Activated T-helper 1 cell treated with anti-CD3 and anti-CD28 coated beads, Interleukin-2, amount 50 U/mL, for 16 hours (primary cell): ENCODE measurements at places on chromosomes 7 and 10.

DNA sequence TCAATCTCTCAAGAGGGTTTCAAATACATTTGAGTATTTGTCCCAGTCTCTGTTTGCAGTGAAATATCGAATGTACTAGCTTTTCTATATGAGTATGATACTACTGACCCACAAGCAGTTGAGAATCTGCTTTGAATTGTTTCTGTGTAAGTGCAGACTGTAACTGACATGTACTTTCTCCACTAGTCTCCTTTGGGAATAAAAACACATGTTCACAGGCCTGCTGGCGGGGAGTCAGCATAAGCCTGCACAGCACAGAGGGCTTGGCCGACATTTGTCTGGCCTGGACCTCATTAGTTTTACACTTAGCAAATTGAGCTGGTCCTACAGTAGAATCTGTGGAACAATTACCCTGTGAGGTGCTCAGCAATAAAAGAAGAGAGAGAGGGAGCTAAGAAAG, 72.6 kb downstream of the ITGB8 start:
- no peak for DNase-seq

- no peak for DNase-seq
Observed at GRCh38 chr7:136405931-136406777, 429.0 kb upstream of the MTPN start.

DNA sequence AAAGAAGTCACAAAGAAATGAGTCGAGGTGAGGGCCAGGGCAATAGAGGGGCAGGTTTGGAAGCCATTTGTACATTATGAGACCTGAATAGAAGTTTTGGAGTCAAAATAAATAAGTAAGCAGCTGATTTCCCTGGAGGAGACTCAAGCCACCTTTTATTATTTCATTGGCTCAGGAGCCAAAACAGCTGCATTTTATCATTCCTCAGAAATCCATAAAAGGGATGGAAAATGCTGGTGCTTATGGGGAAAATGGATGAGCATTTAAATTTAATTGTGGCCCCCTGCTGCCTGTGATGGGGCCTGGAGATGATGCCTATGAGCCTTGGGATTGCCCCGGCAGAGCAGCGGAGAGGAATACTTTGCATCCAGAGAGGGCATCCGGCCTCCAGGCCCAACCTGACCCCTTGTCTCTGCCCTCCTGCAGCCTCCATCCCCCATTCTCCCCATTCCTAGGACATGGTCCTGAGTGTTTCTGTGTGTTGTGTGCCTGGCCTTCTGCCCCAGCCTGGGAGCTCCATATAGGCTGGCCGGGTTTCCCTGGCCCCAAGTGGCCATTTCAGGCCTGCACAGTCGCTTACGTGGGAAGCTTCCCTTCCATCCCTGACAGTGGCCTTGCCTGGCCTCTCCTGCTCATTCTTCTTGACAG, 296.8 kb upstream of the ZMIZ1 start:
- DNase-seq = no peak

- no peak for DNase-seq
Observed at GRCh38 chr10:58086144-58086762, 181.4 kb downstream of the IPMK start.

- DNase-seq = no peak
Observed at GRCh38 chr7:76023002-76023401, 24.8 kb downstream of the STYXL1 start.

DNA sequence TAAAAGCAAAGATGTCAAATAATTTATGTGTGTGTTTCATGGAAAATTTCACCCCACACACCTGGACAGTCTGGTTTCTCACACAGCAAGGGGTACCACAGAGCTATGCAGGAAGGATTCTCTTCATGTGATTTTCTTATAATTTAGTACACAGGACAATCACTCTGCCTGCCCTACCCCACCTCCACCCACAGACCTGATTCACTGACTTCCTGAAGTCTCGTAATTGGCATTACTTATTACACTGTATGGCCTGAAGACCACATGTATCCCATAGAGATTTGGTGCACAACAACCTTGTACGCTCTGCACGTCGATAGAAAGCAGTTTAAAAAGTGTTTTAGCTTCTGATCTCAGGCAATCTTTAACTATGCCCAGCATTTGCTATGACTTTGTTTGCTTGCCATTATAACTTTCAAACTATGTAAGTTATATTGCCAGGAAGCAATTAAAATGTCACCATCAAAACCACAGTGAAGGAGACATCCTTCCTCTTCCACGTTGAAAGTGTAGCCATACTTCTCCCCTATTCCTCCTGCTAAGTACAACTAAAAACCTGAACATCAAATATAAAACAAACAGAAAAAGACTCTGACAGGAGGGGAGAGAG, 279.4 kb upstream of the IMMP2L start:
- DNase-seq = no peak

GRCh38 chr10:49128854-49129253, 5.0 kb downstream of the FAM170B start:
- no peak for DNase-seq

- no peak for DNase-seq
Observed at GRCh38 chr10:90779548-90779947, 78.3 kb downstream of the HTR7 start.

DNA sequence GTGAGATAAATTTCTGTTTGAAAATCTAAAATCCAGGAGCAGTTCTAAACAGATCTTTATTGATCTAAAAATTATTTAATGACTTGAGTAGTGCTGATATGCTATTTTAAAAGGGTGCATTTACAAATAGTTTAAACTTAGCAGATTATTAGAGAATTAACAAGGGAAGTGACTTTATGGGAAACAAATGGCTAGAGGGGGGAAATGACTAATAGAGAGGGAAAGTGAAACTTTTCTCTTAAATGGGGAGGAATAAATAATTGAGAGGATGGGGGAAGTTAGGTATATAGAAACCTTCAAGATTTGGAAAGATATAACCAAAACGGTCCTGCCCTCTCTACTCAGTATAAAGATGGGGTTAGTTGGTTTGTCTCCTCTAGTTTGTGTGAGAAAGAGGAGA, 90.1 kb upstream of the ARMC3 start:
- no peak for DNase-seq

- DNase-seq = no peak
Observed at GRCh38 chr10:74384615-74385183, 233.7 kb downstream of the ADK start.

- no peak for DNase-seq
Observed at GRCh38 chr10:62019013-62019684, 117.7 kb downstream of the ARID5B start.

- no peak for DNase-seq
Observed at GRCh38 chr10:34526758-34527730, 288.1 kb downstream of the PARD3 start.

DNA sequence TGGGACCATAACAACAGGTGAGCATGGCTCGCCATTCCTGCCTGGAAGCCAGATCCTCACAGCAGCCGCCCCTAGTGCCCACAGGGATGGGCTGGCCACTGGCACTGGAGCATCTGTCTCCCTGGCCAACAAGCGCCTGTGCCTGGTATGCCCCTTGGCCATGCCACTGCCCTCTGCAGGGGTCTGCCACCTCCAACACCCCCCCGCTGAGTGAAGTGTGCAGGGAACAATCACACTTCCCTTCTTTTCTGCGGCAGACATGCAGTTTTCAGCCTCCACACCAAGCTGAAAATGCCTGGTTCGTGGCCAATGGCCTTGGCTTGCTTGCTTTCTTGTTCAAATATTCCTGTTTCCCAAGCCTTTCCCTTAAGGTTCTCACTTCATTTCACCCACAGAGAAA, 50.7 kb downstream of the HSPA12A start:
- DNase-seq = no peak

DNA sequence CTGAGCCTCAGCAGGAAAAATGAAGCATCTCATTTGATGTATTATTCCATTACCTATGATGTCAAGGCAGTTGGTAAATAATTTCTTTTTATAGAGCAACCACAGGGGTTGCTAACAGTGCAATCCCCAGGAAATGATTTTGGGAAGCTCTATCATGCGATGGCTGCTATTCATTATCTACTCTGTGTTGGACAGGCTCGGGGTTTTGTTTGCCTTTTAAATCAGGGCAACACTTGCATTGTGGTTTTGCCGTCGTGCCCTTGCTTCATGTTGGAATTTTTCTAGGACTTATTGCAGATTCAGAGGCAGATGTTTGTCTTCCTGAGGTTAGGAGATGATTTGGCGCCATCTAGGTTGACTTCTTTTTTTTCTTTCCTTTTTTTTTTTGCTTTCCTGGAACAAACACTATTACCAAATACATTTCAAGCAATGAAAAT, 128.4 kb downstream of the BICC1 start:
- no peak for DNase-seq

DNA sequence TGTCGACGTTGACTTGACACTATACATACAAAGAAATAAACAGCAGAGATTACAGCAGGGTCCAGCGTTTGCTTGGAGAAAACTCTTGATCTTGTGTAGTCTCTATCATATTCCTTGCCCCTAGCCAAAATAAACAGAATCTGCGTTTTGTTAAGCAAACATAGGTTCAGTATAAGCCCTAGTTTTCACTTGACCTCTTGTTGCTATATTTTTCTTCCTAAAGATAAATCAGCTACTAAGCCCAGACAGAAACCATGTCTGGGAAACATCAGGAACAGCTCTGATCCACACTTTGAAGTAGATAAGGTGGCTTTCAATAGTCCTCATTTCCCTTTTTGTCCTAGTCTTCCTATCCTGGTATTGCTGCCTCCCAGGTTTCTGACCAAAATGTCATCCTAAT, 328.2 kb upstream of the MAGI2 start:
- no peak for DNase-seq

DNA sequence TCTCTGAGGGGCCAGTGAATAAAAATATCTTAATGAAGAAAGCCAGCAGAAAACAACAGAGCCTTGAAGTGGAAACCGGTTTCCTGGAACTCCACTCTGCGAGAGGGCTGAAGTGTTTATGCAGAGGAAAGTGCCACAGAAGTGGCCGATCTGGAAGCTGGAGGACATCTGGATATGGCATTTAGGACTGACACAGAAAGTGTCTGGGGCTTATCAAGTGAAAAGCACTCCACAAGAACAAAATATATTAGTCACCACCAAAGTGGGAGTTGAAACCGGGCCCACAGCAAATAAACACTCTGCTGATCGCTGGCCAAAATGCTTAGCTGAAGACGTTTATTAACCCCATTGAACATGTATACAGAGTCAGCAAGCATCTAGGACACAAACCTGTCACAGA, 7.8 kb downstream of the NOD1 start:
- no peak for DNase-seq

DNA sequence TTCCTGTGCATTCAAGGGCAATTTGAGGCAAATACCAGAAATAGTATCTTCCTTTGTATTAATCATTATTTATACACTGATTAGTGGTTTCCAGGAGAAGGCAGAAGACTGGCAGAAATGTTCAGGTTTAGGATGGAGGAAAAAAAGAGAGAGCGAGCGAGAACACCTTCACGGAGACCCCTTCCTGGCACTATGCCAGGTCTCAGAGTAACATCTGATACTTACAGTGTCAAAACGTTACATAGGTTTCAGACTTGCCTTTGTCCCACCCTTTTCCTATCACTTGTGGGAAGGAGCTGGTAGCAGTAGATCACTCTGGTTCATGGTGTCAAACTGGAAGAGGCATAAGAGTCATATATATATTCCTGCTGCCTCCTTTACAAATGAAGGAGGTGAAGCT, 652 bp downstream of the OR2A12 start:
- DNase-seq = no peak

- DNase-seq = no peak
Observed at GRCh38 chr7:105320896-105321295, 67.8 kb downstream of the SRPK2 start.

DNA sequence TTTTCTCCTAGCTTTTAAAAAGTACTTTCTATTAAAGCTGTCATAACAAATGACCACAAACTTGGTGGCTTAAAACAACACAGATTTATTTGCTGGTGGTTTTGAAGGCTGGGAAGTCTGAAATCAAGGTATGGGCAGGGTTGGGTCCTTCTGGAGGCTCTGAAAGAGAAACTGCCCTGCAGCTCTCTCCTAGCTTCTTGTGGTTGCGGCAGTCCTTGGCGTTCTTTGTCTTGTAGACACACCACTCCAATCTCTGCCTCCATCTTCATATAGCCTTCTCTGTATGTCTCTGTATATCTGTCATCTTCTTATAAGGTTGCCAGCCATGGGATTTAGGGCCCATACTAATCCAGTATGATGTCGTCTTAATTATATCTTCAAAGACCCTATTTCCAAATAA, 79.4 kb upstream of the PRR15 start:
- DNase-seq = no peak

GRCh38 chr10:12488626-12489025, 139.3 kb downstream of the CAMK1D start:
- no peak for DNase-seq

GRCh38 chr7:127692200-127692599, 40.2 kb downstream of the SND1 start:
- no peak for DNase-seq

DNA sequence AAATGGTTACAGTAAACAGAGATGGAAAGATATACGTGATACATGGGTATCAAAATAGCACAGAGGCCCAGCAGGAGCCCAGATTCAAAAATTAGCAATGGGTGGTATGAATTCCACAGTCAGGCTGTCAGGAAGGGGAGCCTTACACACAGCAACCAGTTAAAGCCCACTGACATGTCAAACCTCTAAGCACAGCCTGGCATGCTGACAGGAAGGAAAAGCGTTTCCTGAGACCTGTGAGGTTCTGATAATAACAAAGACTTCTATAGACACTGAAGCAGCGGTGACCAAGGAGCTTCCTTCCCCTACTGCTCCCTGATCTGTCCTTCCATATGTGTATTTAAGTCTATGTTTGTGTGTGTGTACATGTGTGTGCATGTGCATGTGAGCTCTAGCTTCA, 89.9 kb downstream of the PHYHIPL start:
- DNase-seq = no peak

DNA sequence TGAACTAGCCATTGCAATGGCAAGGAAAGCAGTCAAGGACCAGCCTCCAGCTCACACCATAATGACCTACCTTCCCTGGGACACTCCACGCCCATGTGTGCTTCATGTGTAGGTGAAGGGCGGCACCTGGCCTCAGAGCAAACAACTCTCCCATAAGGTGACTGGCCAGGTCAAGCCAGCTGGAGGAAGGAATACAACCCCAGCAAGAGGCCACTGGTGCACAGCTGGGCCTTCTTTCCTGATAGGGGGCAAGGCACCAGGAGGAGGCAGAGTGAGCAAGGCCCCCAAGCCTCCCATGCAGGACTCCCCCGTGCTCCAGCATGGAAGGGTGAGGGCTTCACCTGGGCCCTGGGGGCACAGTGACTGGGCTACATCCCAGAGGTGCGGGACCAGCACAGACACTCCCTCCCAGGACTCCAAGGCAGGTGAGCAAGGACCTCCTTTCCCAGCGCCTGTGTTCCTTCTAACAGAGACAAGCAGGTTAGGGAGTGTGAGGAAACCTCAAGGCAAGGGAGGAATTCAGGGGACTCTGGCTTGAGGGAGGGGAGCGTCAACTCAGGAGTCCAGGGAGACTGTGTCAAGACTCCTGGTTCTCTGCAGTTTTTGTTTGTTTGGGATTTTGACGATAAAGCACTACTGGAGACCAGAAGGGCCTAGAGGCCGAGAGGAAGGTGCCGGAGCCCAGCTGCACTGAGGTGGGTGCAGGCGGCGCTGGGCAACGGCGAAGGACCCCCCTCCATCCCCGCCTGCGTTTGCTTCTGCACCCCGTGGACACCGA, 1.7 kb downstream of the PTPRN2 start:
- DNase-seq = no peak
